ENCODE measurements at places on chromosomes 4 and X. TPM values are rescaled to one million over a fixed set of nuclear protein-coding genes. Genes with fewer than 3 reads are reported as not detected.

MFAP3L gene
- 7.7 TPM for total RNA-seq

GAGE2A gene
- not detected for total RNA-seq

VEGFD gene
- total RNA-seq = 4.9 TPM

F9 gene
- not detected for total RNA-seq

CXorf58 gene
- not detected for total RNA-seq

ABCD1 gene
- 18.0 TPM for total RNA-seq

DGKK gene
- total RNA-seq = not detected

RGN gene
- total RNA-seq = 14.1 TPM

APLN gene
- total RNA-seq = 2.1 TPM

SPANXB1 gene
- total RNA-seq = not detected

TBC1D8B gene
- total RNA-seq = 3.6 TPM

JCHAIN gene
- total RNA-seq = 2.7 TPM

ARMCX1 gene
- 33.4 TPM for total RNA-seq

RENBP gene
- total RNA-seq = 6.2 TPM

CLNK gene
- total RNA-seq = not detected

GCNA gene
- total RNA-seq = 0.48 TPM

MAGED4B gene
- 3.4 TPM for total RNA-seq

S100P gene
- total RNA-seq = not detected

EVC2 gene
- total RNA-seq = 7.0 TPM

GPR78 gene
- total RNA-seq = not detected

ATP10D gene
- 6.9 TPM for total RNA-seq

FNIP2 gene
- 38.3 TPM for total RNA-seq

CSAG2 gene
- not detected for total RNA-seq

ANXA3 gene
- 39.4 TPM for total RNA-seq
